Skin of body (tissue), 3 donors: ENCODE measurements at places on chromosomes 6 and 20.

DNA sequence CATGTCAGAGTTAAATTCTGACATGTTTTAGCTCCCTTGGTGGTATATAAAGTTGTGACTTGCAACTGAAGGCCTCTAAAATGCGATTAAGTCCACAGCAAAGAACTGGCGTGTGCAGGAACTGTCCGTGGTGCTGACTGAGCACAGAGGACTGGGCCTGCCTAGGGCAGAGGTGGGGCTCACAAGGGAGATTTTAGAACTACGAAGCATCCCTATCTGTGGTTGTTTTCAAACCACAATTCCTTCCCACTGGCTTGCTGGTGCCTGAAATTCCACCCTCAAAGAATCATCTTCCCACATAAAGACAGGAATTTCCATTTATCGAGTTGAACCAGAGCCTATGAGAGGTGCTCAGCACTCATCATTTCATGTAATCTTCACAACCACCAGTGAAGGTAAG, 30.1 kb downstream of the RIMS4 start:
- DNase-seq, result no peak

DNA sequence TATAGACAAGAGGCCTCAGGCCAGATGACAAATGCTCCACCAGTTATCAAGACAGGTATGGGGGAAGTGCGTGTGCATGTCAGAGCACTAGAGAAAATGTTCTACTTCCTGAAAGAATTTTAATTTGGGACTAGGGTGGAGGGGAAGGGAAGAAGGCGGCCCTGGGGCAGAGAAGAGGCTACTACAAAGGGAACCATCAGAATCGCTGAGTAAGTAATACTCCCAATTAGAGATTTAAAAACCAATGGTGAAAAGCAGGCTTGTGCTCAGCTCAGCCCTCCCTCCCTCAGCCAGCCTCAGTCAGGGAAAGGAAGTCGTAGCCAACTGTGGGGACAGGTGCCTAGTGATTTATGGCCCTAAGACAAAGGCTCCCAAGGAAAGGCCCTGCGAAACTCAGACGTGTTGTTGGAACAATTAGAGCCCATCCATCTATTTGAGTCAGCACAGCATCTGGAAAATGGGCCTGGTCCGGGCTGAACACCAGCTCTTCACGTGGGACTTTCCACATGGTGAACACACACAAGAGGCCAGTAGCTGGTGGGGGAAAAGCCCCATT, 15.0 kb upstream of the MAFB start:
- no peak for DNase-seq

GRCh38 chr6:107574856-107575255, 84.9 kb downstream of the SOBP start:
- no peak for DNase-seq

- DNase-seq, result no peak
These were observed 504.0 kb upstream of the ARID1B start for GRCh38 chr6:156273065-156273711.

DNA sequence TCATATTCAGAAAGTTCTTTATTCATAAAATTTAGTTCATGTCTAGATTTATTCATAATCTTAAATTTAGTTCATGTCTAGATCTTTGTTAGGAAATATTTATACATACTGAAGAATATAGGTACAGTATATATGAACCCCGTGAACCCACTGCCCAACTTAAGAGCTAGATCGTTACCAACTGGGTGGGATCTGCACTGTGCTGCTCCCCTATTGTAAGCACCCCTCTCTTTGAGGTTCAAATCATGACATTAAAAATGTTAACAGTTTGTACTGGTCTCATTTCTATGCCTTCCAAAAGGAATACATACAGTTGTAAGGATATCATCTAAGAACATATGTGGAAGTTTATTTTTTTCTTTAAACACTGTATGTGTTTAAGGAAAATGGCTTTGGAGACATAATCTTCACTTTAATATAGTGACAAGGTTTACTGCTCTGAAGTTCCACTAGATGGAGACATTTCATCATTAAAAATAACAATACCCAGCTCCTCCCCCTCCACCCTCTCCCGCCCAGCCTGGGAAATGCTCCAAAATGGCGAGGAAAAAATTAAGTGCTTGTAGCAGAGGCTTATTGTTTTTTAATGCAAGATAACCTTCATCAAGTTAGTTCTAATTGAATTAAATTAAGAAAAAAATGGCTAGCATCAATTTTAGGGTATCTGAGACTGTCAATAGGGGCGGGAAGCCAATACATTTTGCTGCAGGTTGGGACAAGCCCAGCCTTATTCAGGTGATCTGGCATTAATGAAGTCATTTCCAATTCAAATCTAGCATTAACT, 104.1 kb upstream of the TRAF3IP2 start:
- peak; percentile 87 for DNase-seq

DNA sequence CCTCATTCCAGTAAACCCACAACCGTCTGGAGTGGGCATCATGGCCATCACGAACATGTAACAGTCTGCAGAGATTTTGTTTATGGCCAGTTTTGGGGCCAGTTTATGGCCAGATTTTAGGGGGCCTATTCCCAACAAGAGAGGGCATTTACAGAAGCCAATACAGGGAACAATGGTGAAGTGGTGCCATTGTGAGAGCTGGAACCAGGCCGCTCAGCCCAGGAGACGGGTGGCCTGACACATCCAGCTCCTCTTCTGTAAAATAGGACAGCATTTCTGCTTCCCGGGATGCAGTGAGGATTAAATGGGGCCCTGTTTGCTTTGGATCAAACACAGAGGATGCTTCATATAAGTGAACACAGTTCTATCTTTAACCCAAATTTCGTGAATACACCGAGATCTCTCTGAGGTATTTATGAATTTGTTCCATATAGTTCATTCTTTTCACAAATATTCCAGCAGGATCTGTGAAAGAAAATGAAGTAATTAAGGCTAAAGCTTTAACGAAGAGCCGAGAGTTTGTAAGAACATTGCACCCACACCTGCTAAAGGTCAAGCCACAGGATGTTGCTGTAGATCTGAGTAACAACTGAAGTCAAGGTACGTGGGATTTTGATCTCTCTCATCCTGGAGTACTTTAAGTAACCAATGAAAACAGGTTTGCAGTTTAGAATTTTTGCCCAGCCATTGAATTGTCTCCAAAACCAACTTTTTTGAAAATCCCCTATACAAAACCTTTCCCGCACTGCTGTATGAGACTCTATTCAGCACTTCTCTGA, 14.5 kb upstream of the SIRPG start:
- no peak for DNase-seq

- DNase-seq, result no peak
These were observed 55.6 kb downstream of the UTRN start for GRCh38 chr6:144340541-144341371.

DNA sequence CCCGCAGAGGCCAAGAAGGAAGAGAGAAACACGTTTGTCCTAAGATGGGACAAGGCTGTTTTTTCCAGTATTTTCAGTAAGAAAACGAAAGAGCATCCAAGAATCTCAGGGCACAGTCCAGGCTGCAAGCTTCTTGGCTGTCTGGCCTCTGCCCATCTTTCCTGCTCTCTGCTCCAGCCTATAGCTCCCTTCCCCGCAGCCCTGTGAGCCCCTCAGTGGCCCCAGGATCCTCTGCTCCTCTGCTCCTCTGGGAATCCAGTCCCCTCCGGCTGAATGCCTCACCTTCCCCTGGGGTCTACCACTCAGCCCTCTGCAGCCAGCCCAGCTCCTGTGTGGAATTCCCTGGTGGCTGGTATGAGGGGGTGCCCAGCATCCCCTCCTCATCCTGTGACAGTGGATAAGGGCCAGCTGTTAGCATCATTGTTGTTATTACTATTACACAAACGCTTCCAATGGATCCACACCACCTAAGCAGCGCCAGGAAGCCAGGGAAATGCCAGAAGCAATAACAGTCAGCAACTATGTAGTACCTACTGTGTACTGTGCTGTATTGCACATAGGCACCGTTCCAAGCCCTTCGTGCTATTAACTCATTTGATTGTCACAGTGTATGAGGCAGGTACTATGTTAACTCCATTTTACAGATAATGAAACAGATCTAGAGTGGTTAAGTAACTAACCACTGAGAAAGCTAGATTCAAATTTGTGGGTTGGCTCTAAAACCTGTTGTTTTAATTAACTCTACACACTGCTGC, 60.3 kb upstream of the PTPN1 start:
- DNase-seq, result no peak

GRCh38 chr6:80170433-80170832, 64.0 kb downstream of the BCKDHB start:
- DNase-seq, result no peak

DNA sequence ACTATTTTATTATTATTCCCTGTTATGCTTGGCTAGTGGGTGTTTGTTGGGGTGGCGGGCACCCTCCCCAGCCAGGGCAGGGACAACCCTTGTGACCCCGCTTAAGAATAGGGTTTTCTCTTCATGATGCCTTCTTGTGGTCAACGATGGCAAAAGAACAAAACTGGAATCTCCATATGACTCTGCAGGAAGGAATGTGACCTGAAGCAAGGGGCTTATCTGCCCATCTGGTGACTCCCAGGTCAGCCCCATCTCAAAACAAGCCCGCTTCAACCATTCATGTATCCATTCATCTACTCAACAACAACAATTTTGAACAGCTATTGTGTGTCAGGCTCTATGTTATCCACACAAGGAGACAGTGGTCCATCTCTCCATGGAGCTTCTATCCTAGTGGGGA, 30.9 kb upstream of the TGM6 start:
- DNase-seq, result no peak

DNA sequence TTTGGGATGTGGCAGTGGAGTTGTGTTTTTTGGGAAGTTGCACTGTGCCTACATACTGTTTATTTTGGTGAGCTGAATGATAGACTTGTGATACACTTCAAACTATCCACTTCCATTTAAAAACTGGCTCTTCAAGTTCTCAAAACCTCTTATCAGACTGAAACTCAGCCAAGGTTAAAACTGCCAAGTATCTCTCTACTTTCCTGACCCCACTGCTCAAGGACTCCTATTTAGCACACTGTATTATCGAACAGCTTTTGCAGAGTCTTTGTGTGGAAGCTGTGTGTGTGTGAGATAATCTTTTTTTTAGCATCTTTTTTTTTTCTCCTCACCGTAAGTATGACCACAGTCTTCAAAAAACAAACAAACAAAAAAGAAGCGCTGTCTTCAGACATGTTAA, 21.1 kb downstream of the STX11 start:
- no peak for DNase-seq

DNA sequence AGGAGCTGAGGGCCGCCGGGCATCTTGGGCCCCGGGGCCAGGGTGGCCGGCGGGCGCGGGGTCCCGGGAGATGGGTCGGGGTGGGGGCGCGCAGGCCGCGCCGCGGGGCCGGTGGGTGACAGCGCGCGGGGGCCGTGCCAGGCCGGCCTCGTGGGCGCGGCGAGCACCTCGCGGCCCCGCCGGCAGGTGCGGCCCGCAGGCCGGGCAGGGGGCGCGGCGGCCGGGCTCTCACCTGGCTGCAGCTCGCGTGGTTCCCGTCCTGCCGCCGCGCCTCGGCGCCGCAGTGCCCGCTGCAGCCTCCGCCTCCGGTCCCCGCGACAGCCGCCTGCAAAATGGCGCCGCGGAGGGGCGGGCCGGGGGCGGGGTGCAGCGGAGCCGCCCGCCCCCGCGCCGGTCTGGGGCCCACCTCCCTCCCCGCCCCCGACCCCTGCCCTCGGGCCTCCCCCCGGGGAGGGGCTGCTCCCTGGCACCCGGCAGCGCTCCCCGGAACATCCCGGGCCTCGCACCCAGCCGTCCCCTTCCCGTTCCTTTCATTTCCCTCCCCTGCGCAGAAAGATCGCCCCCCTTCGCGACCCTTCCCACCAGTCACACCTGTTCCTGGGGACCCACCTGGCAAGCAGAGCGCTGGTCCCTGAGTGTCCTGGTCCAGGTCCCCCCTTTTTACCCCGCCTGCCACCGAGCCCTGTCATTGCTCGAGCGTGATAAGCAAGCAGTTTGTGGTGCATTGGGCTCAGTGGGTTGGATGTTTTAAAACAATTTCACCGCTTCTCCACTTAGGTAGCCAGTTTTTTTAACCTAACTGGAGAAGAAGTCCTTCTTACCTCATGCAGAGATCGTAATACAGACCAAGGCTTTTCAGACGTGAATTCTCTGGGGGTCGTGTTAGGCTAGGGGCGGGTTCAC, at the start of gene SLC23A2:
SLC23A2 (minus strand) TSS at position 337 of the 903 bp plus-strand sequence. CDS start 68,948 bp downstream, outside the sequence.
- no peak for DNase-seq
